NCI-H748 treated with DMSO at 0.1 percent for 48 hours (cell line): ENCODE measurements at places on chromosomes 4 and X.

DNA sequence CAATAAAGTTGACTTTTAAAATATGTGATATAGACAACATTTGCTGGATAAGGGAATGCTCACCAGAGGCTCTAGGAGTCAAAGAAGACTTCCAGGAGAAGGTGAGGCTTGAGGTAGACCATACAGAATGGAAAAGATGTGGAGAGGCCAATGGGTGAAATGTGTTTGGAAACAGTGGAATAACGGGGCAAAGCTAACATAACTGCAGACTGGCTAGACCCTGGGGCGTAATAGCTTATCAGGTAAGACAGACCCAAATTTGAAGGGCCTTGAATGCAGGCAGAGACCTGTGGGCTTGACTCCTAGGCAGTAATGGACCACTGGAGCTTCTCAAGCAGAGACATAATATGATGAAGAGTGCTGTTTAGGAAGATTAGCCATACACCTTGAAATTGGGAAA is 25.4 kb downstream of the GPC3 start:
- no peak for DNase-seq

- DNase-seq, result no peak
Observed at GRCh38 chr4:184574861-184575260, 74.4 kb downstream of the CASP3 start.

- no peak for DNase-seq
Observed at GRCh38 chr4:134780244-134780643, 578.7 kb upstream of the PABPC4L start.

- no peak for DNase-seq
Observed at GRCh38 chr4:74772783-74773182, 21.5 kb downstream of the BTC start.

DNA sequence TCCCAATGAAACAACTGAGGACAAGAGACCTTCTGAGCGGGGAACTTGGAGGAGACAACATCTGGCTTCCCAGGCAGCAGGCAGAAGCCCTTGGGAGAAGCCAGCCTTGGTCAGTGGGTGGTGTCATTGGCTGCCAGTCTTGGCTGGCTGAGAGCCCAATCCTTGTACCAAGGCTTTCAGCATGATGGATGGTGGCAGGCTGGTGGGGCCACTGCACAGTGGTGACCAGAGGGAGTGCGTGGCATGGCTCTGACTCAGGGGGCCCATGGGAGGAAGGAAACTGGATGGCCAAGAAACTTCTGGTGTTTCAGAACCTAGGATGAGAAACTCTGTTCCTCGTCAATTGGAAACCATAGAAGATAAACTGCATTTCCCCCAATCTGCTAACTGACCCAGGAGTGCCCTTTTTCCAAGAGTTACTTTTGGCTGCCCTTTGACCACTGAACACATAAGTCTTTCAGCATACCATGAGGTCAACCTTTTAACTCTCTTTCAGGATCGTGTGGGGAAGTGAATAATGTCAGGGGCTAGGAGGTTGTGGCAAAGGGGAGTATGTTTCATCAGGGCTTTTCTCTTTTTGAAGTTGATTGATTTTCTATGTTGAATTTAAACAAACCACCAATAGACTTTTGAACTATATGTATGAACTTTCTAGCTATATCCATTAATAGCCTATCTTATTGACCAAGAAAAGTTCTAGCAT is 60.9 kb downstream of the SOWAHB start:
- DNase-seq, result no peak

GRCh38 chrX:12949927-12950656 is 24.8 kb upstream of the TMSB4X start:
- DNase-seq, result no peak

DNA sequence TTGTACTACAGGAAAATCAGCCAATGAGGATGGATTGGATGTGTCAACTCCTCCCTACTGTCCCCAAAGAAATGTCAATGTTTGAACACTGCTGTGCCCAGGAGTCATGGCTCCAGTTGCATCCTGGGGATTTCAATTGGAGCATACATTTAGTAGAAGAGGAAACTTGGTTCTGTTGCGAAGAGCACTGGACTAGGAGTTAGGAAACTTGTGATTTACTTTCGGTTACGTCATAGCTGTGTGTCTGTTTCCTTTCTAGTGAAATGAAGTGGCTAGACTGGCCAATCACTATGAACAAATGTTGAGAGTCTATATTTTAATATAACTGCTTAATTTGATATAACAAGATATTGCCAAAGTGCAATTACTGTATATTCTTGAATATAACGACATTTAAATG is 35.2 kb downstream of the ARL9 start:
- DNase-seq, result no peak

GRCh38 chrX:153662266-153662665 is 11.3 kb downstream of the PNCK start:
- DNase-seq, result no peak

DNA sequence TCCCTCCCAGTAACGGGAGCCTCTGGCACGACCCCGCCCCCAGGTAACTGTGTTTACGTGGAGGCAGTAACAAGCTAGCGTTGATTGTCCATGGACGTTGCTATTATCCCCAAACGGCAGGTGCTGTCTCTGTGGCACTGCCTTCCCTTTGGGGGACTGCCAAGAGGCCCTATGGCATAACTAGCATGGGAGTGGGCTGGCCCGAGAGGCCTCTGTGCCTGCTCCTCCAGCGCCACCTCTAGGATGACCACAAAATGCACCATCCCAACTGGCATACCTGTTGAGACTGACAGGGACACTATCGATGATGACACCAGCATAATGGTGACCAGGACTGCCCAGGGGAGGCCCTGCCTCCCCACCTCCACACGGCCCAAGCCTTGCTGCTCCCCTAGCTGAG is 1.5 kb downstream of the SRPK3 start:
- peak; percentile 49 for DNase-seq

- no peak for DNase-seq
Observed at GRCh38 chr4:168604496-168605373, 107.9 kb downstream of the PALLD start.
